ENCODE measurements at places on chromosomes 2 and 18.

- DNase-seq = no peak
Observed at GRCh38 chr2:176172895-176173566, 15.4 kb upstream of the HOXD1 start.

DNA sequence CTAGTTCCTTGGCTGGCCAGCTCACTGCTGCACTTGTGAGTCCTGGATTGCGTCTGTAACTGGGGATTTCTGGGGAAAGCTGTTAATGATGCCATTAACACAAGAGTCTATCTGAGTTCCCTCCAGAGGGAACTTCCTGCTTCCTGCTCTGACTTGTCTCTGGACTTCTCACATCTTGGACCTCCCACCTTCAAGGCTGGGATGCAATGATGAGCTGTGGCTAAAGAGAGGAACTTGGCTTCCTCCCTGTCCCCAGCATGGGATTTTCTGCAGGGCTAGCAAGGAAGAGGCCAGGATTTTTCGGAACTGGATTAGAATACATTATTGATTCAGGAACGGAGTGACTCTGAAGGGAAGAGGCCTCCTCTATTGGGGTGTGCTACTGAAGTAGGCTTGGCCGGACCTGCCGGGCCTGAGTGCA lies 155.5 kb downstream of the CLIP4 start:
- no peak for DNase-seq

DNA sequence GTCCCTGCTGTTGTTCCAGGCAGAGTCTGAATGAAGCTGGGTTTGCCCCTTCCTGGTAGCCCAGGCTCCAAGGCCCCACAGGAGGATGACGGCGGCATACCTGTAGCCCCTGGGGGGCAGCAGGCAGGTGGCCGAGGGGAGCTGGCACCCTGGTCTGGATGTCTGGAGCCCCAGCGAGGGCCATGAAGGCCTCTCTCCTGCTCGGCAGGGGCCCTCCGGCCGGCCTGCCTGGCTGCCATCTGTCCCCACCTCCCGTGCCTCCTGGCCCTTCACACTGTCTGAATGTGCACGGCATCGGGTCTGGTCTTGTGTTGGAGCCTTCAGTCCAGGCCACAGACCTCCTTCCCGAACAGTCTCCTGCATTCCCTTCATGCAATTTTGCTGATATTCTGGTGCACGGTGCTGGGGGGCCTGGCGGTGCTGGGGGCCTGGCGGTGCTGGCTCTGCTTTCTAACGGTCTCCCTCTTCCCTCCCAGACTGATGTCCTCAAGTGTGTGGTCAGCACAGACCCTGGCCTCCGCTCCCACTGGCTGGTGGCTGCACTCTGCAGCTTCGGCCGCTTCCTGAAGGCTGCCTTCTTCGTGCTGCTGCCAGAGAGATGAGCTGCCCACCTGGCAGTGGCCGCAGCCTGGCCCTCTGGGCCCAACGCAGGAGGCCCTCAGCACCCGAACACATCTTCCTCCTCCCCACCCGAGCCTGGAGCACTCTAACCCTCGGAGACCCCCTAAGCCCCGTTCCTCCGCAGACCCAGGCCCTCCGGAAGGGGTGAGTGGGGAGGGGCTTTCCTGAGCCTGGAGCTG lies 13.5 kb downstream of the BOK start:
- no peak for DNase-seq

DNA sequence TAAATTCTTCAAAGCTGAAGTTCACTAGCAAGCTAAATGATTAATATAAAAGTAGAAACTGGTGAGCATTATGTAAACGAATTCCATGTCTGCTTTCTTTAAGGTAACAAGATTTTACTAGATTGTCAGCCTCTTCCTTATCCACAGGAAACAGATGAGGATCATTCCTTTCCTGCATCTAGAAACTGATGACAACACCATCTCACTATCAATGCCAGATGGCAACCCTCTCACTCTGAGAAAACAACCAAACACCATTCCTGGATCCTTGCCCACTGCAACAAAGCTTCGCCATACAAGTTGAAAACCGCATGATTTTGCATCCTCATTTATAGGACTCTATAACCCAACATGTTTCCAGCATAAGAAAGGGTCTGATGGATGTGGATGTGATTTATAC lies 122.9 kb downstream of the ZNF521 start:
- peak; percentile 27 for DNase-seq
